Fibroblast of upper back skin (primary cell): ENCODE measurements at places on chromosomes 3 and 15.

GRCh38 chr3:48415251-48415953 is 14.5 kb downstream of the PLXNB1 start:
- DNase-seq = no peak

DNA sequence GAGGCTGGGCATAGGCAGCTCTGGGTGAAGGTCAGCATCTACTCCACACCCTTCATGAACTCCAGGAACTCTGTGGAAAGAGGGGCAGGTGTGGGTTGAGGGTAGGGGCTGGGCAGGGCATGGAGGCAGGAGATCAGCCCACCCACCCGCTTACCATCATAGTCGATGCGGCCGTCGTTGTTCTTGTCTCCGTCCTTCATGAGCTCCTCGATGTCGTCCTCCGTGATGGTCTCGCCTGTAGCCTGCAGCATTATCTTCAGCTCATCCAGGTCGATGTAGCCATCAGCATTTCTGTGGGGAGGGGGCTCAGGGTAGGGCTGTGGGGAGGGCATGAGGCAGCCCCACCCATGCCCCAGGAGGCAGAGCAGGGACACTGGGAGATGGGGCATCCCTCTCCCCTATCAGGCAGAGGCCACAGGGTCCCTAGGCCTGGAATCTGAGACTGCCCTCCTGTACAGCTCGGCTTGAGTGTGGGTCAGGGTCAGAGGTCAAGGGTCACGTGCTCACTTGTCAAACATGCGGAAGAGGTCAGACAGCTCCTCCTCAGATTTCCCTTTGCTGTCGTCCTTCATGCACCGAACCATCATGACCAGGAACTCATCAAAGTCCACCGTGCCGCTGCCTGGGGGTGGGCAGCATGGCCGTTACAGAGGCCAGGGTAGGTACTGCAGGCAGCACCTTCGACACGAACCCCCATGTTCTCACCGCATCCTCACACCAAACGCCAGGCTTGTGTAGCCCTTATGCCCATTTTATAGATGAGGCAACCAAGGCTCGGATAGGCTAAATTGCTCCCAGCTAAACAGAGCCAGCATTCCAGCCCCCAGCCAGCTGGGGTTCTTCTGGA is 2.4 kb downstream of the TNNC1 start:
- no peak for DNase-seq

DNA sequence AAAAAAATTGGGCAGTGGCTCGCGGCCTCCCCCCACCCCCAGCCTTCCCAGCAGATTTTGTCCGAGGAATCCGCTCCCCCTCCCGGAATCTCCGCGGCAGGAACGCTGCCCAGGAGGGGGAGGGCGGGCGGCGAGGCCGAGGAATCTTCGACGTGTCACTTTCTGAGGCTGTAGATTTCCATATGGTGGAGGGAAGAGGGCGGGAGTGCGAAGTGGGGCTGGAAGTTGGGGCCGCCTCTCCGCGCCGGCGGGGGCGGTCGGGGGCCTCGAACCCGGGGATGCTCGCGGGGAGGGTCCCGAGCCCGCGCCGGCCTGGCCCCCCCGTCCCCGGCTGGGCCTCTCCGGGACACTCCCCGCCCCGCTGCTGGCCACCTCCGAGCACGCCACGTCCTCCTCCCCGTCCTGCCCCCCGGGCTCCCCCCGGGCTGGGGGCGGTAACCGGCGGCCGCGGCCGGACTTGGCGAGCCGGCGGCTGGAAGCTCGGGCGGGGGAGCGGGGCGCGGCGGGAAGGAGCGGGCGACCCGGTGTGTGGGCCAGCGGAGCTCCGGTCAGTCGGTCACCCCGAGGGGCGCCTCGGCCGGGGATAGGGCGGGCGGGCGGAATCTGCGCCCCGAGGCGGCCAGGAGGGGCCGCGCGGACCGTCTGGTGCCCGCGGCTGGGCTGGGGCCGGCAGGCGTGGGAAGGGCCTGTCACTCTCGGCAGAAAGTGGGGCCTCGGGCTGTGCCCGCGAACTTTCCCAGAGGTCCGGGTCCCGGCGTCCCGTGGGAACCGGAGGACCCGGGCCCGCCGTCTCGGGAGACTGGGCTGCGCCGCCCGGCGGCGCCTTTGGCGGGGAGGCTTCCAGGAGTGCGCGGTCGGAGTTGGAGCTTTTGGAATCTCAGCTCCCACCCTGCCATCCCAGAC is 951 bp downstream of the FNDC3B start:
- peak; percentile 92 for DNase-seq

DNA sequence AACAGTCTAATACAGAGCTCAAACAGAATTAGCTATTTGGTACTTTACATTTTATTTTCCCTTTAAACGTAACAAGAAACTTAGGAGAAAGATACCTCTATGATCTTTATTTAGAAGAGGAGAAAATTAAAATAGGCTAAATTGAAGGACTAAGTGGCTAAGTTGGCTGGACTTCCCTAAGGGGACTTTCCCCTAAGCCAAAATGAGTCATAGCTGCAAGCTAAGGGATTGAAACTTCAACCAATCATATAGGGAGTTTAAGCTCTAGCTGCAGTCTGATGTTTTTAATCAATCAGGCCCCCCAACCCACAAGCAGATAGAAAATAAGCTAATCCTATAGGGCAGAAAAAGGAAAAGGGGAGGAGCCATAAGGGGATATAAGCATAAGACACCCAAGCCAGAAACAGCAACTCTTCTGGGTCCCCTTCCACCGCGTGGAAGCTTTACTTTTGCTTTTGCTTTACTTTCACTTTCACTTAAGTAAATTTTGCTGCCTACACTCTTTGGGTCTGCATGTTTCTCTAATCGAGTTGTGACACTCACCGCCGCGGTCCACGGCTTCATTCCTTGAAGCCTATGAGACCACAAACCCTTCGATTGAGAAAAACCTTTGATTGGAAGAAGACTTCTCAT is 1108.5 kb upstream of the EPHA6 start:
- no peak for DNase-seq

GRCh38 chr3:59772416-59773408 is 722.9 kb upstream of the CFAP20DC start:
- DNase-seq = no peak
